Myocyte (in vitro differentiated cells): ENCODE measurements at places on chromosomes 2 and 18.
A peak's percentile ranks its signal among the peaks of the same experiment; 100 is the strongest.

DNA sequence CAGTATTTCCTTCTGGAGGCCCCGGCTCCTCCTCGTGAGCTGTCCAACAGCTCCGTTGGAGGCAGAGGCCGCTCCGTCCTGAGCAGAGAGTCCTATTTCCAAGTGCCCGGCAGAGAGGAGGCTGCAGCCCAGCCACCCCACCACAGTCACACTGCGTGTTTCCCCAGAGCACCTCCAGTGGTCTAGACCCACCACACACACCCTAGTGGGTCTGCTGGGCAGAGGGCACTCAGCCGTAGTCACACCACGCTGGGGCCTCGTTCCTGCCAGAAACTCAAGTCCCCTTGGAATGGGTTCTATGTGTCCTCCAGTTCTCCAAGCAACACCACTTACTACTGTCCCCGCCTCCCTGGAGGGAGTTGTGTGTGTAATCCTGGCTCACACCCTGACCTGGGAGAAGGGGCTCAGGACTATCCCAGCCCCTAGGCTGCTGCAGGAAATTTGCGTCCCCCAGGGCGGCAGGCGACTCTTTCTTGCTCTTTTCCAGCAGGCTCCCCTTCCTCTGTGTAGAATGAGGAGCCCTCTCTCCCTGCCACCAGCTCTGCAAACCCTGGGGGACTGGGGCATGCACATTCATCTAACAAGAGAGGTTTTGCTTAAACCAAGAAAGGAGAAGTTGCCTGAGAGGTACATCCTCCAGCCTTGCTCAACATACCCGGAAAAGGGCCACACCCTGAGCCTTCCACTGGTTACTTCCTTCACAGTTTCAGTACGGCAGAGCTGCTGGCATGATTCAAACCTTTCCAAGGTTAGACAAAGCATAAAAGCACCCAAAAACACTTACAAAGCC, 114.1 kb downstream of the NDUFA10 start:
- no peak for DNase-seq

- DNase-seq, result no peak
These were observed 31.4 kb downstream of the ATF2 start for GRCh38 chr2:175136334-175137215.

- no peak for DNase-seq
These were observed 28.7 kb downstream of the CDK15 start for GRCh38 chr2:201835066-201835465.

GRCh38 chr2:38095079-38095995, 19.4 kb upstream of the CYP1B1 start:
- no peak for DNase-seq

- DNase-seq, result no peak
These were observed 53.9 kb downstream of the MBP start for GRCh38 chr18:77078690-77079070.

DNA sequence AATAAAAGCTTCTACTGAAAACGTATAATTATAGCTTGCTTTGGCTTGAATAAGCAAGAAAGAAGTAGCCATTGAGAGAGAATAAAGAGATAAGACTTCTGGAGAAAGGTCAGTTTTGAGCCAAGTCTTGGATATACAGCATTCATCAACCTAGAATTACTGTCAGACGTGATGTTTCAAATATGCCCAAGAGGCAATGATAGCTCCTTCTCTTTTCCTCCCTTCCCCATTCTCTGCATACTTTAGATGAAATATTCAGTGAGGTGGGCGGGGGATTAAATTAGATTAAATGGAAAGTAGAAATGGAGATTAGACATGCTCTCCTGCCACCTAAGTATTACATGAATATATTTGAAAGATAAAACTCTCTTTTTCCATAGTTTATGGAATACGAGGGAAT, 8.7 kb downstream of the ANTXR1 start:
- no peak for DNase-seq

- DNase-seq, result no peak
These were observed 38.7 kb upstream of the HNMT start for GRCh38 chr2:137925599-137925998.

DNA sequence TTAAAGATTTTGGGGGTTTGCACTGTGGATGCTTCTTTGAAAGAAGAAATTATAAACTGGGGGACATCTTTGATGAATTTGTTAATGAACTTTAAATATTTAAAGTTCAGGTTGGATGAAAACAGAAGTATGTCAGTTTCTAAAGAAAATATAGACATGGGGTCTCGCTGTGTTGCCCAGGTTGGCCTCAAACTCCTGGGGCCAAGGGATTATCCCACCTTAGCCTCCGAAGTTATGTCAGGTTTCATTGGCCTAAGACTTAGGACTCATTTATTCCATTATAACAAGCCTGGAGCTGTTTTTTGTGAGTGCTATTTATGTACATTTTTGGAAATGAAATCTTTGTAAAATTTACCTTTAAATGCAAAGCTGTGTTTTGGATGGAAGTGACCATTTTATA, 2.5 kb downstream of the NAB1 start:
- DNase-seq, result no peak

DNA sequence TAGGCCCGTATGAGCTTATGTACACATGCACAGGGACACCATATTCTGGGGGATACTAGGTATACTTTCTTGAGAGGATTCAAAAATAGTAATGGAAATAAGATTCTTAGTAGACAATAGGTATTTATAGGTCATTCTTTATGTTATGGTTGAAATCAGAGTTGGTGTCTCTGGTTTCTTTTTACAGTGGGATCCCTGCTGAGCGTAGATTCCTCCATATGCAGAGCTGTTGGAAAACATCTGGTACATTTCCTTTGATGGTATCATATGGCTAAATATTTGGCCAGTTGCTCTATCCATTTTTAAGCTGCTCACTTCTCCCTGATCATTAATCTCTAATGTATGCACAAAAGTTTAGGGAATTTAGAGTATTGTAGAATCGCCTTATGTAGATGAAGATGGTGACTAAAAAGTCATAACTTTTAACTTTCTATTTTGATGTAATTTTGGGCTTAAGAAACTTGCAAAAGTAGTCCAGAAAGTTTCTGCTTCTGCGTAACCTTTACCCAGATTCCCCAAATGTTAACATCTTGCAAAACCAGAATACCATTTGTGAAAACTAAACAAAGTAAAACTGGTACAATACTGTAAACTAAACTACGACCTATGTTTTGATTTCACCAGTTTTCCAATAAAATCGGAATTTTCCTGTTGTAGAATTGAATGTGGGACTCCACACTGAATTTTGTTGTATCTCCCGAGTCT, 5.4 kb downstream of the ARHGAP28 start:
- DNase-seq, result no peak

DNA sequence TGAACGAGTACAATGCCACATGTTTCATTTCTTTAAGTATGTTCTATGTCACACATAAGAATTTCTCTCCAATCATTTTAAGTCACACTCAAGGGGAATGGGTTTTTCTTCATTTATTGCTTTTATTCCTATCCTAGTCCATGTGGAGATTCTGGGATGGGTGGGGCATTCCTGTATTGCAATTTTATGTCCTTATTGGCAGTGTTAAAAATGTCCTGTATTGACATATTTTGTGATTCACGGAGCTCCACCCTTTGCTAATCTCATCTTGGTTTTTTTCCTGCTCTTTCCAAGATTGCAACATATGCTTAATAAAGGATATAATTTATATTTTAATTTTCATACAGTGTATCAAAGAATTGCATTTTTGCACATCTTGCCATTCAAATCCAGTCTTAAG, 3.4 kb upstream of the TNFAIP6 start:
- no peak for DNase-seq

DNA sequence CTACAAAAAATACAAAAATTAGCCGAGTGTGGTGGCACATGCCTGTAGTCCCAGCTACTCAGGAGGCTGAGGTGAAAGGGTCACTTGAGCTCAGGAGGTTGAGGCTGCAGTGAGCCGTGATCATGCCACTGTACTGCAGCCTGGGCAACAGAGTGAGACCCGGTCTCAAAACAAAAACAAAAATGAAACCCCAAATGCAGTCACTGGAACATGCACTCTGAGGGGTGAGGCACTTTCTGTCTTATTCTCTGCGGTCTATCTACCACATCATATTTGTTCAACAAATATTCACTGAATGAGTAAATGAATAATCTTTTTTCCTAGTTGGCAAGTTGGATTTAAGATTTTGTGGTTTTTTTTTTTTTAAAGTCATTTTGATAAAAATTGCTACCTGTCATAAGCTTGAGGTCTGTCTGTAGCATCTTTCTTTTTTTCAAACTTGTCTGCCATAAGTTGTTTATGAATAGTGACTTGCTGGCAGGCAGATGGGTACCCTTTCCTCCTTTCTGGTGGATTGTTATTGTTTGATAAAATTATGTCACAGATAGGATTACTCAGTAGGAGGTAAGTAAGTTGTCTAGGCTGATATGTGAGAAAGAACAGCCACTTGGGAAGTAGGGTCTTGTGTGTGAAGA, 11.8 kb downstream of the CHRNA1 start:
- no peak for DNase-seq

GRCh38 chr2:225773148-225773547, 373.6 kb downstream of the NYAP2 start:
- DNase-seq, result peak; percentile 12

DNA sequence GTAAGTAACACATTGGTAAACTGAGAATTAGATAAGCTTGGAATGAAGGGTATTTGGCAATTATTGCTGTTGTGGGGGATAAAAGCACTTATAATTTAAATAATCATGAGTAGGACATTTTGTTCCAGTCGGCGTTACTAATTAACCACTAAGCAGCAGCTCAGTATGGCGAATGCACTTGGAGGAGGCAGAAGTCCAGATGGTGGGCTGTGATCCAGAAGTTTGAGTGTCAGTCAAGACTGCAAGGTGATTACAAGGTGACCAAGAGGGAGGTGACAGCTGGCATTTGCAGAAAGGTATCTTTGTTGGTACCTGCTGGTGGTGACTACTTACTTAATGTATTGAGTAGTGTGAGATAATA, 643.6 kb upstream of the FAM98A start:
- DNase-seq, result no peak

DNA sequence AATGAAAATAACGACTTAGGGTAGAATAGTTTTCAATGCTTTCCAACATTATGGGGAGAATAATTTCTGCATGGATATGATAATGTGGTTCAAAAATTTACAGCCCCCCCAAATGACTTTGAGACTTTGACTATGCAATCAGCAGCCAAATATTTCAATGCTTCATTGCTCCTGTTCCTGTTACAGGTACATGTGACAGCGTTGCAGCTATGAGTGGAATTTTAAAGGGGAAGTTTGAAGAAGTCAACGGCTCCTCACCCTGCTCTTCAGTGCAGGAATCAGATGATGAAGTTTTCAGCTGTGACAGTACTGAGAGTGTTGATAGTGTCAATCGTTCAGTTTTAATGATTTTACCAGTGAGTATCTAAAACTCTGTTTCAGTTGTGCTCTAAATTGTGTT, 25.1 kb downstream of the CSRNP3 start:
- DNase-seq, result no peak

- no peak for DNase-seq
These were observed 1.4 kb downstream of the MYO7B start for GRCh38 chr2:127536707-127537541.

DNA sequence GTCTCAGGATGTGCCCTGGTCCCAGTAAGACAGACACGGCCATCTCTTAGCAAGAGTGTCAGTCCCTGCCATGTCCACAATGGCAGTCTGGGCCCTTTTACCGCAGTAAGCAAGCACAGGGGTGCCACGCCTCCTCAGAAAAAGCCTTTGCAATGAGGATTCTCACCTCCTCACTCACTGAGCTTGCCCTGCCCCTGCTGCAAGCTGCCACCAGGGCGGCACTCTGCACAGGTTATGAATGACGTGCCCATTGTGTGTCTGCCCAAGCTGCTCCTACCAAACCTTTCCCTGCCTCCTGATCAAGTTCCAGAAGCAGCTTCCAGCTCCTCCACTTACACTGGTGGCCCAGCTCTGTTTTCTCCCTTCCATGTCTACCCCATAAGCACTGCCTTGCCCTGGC, 23.3 kb downstream of the ERCC3 start:
- no peak for DNase-seq

GRCh38 chr2:44167908-44168680, 581 bp upstream of the PPM1B start:
- DNase-seq, result peak; percentile 100

GRCh38 chr2:10390369-10390801, 57.7 kb downstream of the ODC1 start:
- no peak for DNase-seq

DNA sequence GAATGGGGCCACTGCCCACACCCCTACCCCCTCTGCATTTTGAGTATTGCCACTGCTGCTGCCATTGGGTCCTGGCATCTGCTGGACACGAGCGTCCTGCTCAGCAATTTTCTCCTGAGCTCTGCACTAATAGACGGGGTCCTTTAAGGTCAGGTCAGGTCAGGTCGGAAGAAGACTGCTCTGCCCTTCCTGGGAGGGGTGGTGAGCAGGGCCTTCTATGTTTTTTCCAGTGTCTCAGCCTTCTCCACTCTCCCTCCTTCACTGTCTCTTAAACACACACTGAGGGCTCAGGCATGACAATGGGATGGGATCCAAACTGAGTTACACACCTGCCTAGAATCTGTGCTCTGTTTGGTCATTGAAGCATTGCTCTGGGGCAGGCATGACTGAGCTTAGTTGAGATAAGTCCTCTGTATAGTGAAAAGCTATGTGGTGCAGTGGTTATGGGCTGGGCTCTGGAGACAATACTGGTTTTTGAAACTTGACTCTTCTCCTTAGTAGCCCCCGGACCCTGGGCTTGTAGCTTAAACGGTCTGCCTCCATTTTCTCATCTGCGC, 10.6 kb downstream of the MYO1B start:
- DNase-seq, result no peak

GRCh38 chr2:33322612-33323011, 153.8 kb upstream of the RASGRP3 start:
- no peak for DNase-seq

GRCh38 chr2:235706506-235706905, 212.7 kb downstream of the AGAP1 start:
- DNase-seq, result no peak

DNA sequence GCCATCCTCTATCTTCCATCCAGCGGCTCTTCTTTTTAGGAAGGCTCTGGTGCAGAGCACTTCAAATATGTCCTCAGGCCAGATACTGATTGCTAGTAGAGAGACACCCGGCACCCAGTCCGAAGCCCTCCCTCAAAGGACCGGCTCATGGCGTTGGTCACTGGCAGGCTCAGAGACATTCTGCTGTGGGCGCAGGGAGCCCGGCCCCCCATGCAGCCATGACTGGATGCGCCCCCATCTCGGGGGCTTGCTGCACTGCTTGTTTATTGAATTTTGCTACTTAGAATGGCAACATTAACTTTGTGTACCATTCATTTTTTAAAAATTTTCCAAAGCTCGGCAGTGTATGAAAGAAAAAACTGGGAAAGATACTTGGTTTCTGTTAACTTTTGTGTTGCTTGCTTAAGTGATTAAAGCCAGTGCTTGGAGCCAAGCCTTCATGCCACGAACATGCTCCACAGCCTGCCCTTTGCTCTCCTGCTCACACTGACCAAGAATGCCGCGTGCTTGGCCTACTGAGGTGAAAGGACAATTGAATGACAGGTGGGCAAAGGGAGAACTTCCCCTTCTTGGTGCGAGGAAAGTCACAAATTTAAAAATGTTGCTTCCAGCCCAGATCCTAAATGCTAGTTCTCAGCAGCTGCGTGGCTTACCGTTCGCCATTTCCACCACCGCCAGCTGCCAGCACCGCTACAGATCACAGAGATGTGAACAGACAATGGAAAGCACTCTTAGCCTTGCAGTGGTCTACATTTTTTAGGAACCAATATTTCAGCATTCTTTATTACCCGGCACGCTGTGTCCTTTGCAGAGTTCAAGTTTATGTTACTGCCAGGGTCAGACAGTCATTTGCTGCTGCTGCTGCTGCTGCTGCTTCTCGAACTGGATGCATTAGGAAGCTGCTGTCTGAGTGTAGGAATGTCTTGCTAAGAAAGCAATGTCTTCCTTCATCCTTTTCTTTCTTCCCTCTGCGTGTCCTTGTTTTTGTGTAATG, 76.7 kb downstream of the FAM210A start:
- no peak for DNase-seq
